Gastroesophageal sphincter (tissue), 4 donors: ENCODE measurements at places on chromosomes 7 and 10. TPM values are rescaled to one million over a fixed set of nuclear protein-coding genes. Genes with fewer than 3 reads are reported as not detected.

PLEKHS1 gene
- total RNA-seq: 0.12 TPM

TMEM72 gene
- not detected for total RNA-seq

ADAM12 gene
- total RNA-seq: 0.54 TPM

GRCh38 chr7:136104269-136104603 is 127.1 kb upstream of the MTPN start:
- H3K4me1 ChIP-seq: no peaks in the 10 kb centered on the region
- no peak for ATAC-seq
- H3K4me3 ChIP-seq: no peak overlapping the region
- H3K36me3 ChIP-seq: no peaks in the 10 kb centered on the region
- no peak overlapping the region for H3K27ac ChIP-seq
